Heart right ventricle (tissue), 16 donors: ENCODE measurements at places on chromosomes 1 and 21. TPM values are rescaled to one million over a fixed set of nuclear protein-coding genes. Genes with fewer than 3 reads are reported as not detected.

DNA sequence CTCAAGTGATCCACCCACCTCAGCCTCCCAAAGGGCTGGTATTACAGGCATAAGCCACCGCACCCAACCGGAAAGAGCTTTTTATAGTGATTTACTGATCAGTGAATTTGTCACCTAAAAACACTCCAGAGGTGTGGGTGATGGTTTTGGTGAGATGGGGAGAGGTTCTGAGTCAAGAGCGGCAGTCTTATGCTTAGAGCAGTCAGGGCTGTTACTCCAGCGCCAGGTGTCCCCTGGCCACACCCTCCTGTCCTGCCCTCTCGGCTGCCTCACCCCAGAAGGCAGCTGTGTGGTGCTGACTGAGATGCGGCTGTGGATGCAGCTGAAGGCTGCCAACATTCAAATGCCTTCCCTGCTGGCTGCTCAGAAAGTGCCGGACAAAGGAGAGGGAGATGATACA lies 94.5 kb upstream of the LPGAT1 start:
- H3K4me1 ChIP-seq, result no peaks in the 10 kb centered on the region
- no peak for DNase-seq
- no peak overlapping the region for H3K4me3 ChIP-seq
- no peaks in the 10 kb centered on the region for H3K27me3 ChIP-seq
- no peaks in the 10 kb centered on the region for H3K36me3 ChIP-seq

DNA sequence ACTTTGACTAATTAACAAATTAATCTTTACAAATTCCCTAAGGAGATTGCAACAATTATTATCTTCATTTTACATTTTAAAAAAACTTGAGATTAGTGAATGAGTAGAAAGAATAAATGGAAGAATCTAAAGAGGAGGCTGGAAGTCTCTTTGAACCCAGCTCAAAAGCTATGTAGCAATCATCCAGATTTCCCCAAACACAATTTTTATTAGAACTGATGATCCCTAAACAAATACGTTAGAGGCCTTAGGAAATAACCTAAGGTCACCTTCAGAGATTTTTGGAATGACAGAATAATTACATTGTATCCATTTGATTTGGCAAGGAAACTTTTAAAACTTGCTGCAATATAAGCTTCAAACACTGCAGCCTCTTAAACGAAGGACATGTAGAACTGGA lies 242.4 kb upstream of the LYPLAL1 start:
- H3K4me1 ChIP-seq, result no peaks in the 10 kb centered on the region
- DNase-seq, result no peak
- no peaks in the 10 kb centered on the region for H3K36me3 ChIP-seq
- no peak overlapping the region for H3K4me3 ChIP-seq
- no peaks in the 10 kb centered on the region for H3K27me3 ChIP-seq
- H3K27ac ChIP-seq, result no peak overlapping the region

DNA sequence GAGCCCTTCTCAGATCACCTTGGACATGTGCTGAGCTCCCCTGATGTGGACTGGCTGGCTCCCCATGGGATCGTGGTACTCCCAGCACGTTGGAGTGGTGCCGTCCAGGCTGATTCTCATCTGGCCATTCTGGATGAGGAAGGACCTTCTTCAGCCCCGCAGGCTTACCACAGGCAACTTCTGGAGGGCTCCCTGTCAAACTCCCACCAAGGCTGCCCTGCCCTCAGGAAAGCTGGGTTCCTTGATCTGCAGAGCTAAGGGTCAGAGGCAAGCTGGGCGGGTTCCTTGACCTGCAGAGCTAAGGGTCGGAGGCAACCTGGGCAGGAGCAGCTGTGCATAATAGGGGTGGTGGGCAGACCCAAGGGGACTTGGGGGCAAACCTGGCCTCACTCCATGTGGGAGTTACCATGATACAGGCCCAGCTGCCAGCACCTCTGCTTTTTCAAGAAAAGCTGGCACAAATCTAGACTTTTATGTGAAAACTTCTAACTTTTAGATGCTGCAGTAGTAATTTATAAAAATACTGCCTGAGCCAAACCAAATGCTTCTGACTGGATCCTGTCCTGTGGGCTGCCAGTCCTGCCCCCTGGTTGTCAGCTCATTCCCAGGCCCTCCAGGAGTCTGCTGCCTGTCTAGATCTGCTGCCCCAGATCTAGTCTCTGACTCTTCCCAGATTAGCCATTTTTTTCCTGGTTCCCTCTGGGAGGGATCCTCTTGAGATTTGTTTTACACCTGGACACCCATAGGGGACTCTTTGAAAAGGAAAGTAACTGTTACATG lies 5.6 kb upstream of the THEM5 start:
- H3K36me3 ChIP-seq, result no peaks in the 10 kb centered on the region
- H3K27ac ChIP-seq, result no peak overlapping the region

Gene ORC1
- 0.36 TPM for total RNA-seq

Gene KRTAP11-1
- not detected for total RNA-seq

Gene CD101
- 1.4 TPM for total RNA-seq

GRCh38 chr1:224159541-224159940 lies 23.5 kb upstream of the DEGS1 start:
- no peak overlapping the region for H3K4me3 ChIP-seq
- no peaks in the 10 kb centered on the region for H3K4me1 ChIP-seq
- DNase-seq, result no peak
- no peak overlapping the region for H3K27ac ChIP-seq
- peaks cover 72% of the 10 kb centered on the region for H3K36me3 ChIP-seq
- H3K27me3 ChIP-seq, result no peaks in the 10 kb centered on the region

Gene CD58
- 19.9 TPM for total RNA-seq

DNA sequence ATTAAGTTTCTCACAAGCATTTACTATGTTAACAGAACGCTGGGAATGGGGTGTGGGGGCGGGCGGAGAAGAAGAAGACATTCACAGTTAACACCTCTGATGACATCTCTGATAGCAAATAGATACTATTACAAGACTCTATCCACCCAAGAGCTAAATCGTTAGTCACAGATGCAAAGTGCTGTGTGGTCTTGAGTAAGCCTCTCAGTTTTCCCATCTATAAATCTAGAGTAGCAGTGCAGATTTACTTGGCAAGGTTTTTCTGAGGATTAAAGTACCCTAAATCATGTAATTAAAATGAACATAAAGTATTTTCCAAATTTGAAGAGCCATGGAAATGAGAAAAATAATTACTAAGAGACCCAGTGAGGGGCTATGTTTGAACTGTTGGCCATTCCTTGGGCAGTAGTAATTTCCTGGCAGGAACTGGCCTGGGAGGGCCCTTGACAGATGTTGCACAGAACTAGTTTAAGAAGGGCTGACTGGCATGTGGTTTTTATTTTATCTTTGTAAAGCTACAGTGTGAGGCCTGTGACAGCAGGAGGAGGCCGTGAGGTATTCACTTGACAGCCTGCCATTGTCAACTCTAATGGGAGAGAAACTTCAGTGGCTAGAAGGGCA lies 58.7 kb upstream of the APOBEC4 start:
- no peak for DNase-seq
- no peak overlapping the region for H3K4me3 ChIP-seq
- H3K27me3 ChIP-seq, result no peaks in the 10 kb centered on the region
- H3K4me1 ChIP-seq, result peaks cover 2% of the 10 kb centered on the region

Gene RAP1GAP
- 4.0 TPM for total RNA-seq

DNA sequence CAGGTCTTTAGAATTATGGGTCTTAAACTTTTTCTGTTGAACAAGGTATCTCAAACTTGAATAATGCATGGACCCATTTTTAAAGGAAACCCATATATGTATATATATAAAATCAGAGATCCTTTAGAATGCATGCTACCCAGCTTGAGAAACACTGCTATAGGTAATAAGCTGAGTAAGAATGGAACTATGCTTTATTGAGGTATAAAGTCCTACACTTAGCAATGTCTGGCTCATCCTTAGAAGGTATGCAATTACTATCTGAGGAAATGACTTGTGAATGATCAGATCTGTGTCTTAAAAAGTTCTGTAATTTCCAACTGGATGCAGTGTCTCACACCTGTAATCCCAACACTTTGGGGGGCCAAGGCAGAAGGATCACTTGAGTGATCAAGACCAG lies 11.2 kb downstream of the TRAF3IP3 start:
- no peaks in the 10 kb centered on the region for H3K27me3 ChIP-seq
- H3K4me3 ChIP-seq, result no peak overlapping the region
- no peak for DNase-seq
- peaks cover 24% of the 10 kb centered on the region for H3K4me1 ChIP-seq
- H3K36me3 ChIP-seq, result peaks cover 24% of the 10 kb centered on the region

DNA sequence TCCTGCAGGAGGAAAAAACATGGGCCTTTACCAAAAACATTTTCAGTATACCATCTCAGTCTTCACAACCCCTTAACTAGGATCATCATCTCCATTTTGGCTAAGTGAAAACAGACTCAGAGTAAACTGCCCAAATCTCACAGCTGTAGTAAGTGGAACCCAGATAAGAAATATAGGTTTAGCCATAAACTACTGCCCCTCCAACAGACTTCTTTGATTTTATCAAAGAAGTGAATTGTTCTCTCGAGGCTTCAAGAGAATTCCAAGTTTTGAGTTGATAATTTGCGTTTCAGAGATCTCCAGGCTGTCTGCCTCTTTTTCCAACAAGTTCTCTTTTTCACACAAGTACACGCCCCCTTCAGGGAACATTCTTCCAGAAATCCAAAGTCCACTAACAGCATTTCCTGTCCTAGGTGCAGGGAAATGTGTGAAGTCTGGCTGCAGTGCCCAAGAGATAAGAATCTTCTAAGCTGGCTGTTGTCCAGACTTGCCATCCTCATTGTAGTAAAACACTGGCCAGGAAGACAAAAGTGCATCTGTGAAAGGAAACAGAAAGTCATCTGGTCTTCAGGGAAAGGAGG lies 30.8 kb downstream of the RNF19B start:
- H3K36me3 ChIP-seq, result peaks cover 42% of the 10 kb centered on the region
- H3K4me1 ChIP-seq, result peaks cover 16% of the 10 kb centered on the region
- peak overlapping the region; percentile 54 for H3K27ac ChIP-seq
- DNase-seq, result peak; percentile 38
- no peaks in the 10 kb centered on the region for H3K27me3 ChIP-seq

DNA sequence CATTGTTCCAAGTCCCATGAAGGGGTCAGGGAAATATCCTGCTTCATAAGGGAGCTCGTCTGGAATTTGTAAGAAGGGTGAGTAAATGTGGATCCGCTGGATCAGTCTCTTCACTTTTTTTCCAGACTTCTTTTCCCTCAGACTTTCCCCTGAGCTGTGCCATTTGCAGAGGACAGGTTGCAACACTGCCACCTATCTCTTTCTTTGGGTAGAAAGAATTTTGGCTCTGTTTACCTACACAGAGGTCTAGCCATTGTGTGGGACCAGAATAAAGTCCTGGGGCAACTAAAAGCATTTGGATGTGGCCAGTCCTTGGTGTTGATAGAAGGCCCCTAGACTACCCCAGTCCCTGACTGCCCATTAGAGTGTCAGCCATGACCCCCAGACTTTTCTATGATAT lies 1146.7 kb upstream of the PRMT6 start:
- no peak overlapping the region for H3K27ac ChIP-seq
- H3K4me1 ChIP-seq, result no peaks in the 10 kb centered on the region
- no peaks in the 10 kb centered on the region for H3K27me3 ChIP-seq

Gene RRP1
- total RNA-seq, result 8.7 TPM

DNA sequence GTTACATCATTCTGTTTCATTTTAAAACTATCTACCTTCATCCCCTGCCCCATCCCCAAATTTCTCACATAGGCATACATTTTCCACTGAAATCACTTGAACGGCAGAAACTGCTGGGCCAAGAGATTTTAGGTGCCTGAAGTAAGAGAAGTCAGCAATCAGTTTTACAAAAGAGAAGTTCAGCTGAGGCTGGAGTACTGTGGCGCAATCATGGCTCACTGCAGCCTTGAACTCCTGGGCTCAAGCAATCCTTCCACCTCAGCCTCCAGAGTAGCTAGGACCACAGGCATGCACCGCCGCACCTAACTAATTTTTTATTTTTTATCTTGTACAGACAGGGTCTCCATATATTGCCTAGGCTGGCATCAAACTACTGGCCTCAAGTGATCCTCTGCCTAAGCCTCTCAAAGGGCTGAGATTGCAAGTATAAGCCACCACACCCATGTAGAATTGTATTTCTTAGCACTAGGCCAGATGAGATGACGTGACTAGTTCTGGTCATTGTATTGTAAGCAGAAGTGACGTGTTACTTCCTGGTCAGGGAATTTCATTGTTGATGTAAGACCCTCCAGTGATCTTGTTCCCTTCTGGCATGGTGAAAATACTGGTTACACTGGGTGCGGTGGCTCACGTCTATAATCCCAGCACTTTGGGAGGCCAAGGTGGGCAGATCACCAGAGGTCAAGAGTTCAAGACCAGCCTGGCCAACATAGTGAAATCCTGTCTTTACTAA lies 7.1 kb downstream of the BECN2 start:
- no peaks in the 10 kb centered on the region for H3K27me3 ChIP-seq
- H3K4me1 ChIP-seq, result no peaks in the 10 kb centered on the region
- DNase-seq, result peak; percentile 18

Gene CFAP141
- total RNA-seq, result not detected

- no peak for DNase-seq
- no peak overlapping the region for H3K27ac ChIP-seq
- H3K4me1 ChIP-seq, result no peaks in the 10 kb centered on the region
- no peaks in the 10 kb centered on the region for H3K36me3 ChIP-seq
- no peaks in the 10 kb centered on the region for H3K27me3 ChIP-seq
Observed at GRCh38 chr1:214005708-214006107, 17.9 kb downstream of the PROX1 start.

DNA sequence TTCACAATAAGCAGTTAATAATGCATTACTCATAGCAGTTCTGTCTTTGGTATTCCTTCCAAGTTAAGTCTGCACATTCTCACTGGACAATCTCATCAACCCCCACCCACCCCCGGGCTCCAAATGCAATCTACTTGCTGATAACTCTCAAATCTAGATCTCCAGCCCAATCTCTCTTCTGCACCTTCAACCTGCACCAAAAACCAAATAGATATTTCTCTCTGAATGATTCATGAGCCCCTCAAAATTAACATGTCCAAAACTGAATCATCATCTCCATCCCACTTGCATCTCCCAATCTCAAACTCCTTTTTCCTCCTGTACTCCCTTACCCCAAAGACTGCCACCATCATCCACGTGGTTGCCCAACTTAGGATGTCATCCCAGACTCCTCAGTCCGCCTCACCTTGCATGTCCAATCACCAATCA lies 2.7 kb downstream of the DOCK7 start:
- peaks cover 5% of the 10 kb centered on the region for H3K4me1 ChIP-seq
- no peak for DNase-seq
- H3K36me3 ChIP-seq, result no peaks in the 10 kb centered on the region
- no peak overlapping the region for H3K27ac ChIP-seq
- H3K4me3 ChIP-seq, result no peak overlapping the region
- no peaks in the 10 kb centered on the region for H3K27me3 ChIP-seq

Gene LCE1E
- not detected for total RNA-seq

GRCh38 chr1:32413507-32414185 lies 19.4 kb upstream of the BSDC1 start:
- H3K4me1 ChIP-seq, result no peaks in the 10 kb centered on the region
- H3K4me3 ChIP-seq, result no peak overlapping the region
- no peaks in the 10 kb centered on the region for H3K27me3 ChIP-seq
- H3K36me3 ChIP-seq, result no peaks in the 10 kb centered on the region
- no peak overlapping the region for H3K27ac ChIP-seq

GRCh38 chr1:51569284-51570062 lies 47.4 kb upstream of the OSBPL9 start:
- H3K27me3 ChIP-seq, result no peaks in the 10 kb centered on the region
- H3K27ac ChIP-seq, result no peak overlapping the region
- DNase-seq, result no peak
- no peaks in the 10 kb centered on the region for H3K4me1 ChIP-seq

- H3K27me3 ChIP-seq, result peaks cover 22% of the 10 kb centered on the region
- H3K27ac ChIP-seq, result no peak overlapping the region
- DNase-seq, result no peak
- H3K4me1 ChIP-seq, result peaks cover 29% of the 10 kb centered on the region
- H3K36me3 ChIP-seq, result no peaks in the 10 kb centered on the region
Observed at GRCh38 chr1:203451836-203452784, 23.5 kb upstream of the PRELP start.

GRCh38 chr1:245375789-245376460 lies 221.1 kb downstream of the KIF26B start:
- H3K27ac ChIP-seq, result no peak overlapping the region
- H3K36me3 ChIP-seq, result no peaks in the 10 kb centered on the region
- DNase-seq, result no peak
- H3K4me3 ChIP-seq, result no peak overlapping the region
